ENCODE measurements at places on chromosomes 2 and 18.

DNA sequence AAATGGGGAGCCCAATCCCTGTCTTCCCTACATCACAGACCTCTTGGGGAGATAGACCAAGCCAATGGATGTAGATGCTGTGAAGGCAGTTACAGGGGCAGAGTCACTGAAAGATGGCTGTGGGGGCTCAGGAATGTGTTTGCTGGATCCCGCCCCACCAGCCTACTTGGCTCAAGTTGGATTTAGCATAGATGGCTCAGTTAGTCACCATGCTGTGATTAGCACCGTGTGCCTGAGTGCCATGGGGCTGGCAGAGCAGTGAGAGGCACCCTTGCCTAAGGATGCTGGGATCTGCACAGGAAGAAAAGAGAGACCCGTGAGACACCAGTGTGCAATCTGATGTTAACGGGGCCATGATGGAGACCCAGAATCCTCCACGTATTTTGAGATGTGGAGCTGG is 228.3 kb downstream of the DYSF start:
- DNase-seq, result no peak

- no peak for DNase-seq
These were observed 73.9 kb downstream of the KYNU start for GRCh38 chr2:142951190-142952007.

GRCh38 chr2:231464576-231465540 is 574 bp upstream of the NCL start:
- no peak for DNase-seq

- DNase-seq, result no peak
These were observed 372.2 kb downstream of the DSEL start for GRCh38 chr18:67144329-67144728.

- peak; percentile 38 for DNase-seq
These were observed 73.7 kb upstream of the PIK3C3 start for GRCh38 chr18:41881285-41881684.

- DNase-seq, result no peak
These were observed 488.9 kb downstream of the PLCL1 start for GRCh38 chr2:198293281-198293680.

DNA sequence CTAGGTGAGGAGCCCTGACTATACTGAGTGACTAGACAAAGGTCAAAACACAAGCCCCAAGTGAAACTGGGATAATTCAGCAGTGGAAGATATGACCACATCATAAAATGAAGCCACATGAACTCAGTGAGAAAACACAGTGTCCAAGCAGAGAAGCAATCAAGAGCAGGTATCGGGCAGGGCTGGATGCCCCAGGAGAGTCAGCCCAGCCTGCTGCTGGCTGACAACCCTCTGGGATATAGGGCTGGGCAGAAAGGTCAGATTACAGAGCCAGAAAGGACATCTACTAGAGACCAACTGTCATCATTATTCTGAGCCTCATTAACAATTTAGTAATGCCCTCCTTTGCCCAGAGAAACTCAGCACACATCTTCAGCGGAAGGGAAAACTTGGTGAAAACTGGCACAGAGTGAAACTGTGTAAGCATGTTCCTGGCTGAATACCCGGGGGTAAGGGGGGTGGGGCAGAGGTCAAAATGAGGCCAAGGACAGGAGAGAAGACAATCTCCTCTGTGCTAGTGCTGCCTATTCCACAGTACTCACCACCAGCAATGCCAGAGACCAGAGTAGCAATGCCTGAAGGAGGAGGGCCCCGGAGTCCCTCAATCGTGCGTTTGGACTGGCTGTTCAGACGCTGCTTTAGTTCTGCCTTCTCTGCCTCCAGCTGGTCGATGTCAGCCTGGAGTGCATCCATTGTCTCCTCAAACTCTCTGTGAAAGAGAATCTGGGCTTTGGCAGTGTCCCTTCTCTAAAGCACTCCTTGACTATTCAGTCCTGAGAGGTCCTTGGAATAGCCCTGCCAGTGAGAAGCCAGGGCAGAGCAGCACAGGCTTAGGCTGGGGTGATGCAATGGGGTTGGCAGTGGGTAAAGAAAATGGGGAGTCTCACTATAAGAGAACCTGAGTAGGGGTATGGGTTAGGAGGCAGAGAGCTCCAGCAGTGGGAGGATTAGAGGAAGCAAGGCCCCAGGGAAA is 15.3 kb downstream of the DCTN1 start:
- DNase-seq, result no peak

- no peak for DNase-seq
These were observed 18.1 kb upstream of the SNTG2 start for GRCh38 chr2:932320-933115.

DNA sequence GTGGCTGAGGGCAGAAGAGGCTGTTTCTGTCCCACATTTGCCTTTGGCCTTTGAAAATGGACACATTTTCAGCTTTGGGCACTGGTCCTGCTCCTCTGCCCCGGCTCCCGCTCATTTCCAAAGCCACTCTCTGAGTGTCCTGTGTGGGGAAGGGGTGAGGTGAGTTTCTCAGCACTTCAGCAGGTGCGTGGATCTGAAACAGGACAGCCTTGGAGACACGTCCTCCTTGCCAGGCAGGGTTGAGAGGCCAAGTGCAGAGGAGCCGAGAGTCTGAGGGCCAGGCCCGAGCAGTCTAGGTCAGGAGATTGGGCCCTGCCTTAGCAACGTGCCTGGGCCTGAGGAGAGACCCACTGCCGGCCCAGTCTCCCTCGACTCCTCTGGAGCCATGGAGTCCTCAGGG is 21.9 kb upstream of the ALPI start:
- no peak for DNase-seq

GRCh38 chr2:223797811-223798721 is 39.3 kb downstream of the AP1S3 start:
- no peak for DNase-seq

- DNase-seq, result no peak
These were observed 20.9 kb upstream of the DNMT3A start for GRCh38 chr2:25362434-25363145.

- DNase-seq, result no peak
These were observed 39.2 kb downstream of the GRHL1 start for GRCh38 chr2:9990736-9991135.

GRCh38 chr2:95353613-95354468 is 48.7 kb upstream of the FAHD2A start:
- DNase-seq, result no peak

GRCh38 chr2:11406267-11406957 is 59.5 kb downstream of the E2F6 start:
- no peak for DNase-seq

GRCh38 chr2:37877457-37878315 is 47.4 kb upstream of the RMDN2 start:
- peak; percentile 22 for DNase-seq

DNA sequence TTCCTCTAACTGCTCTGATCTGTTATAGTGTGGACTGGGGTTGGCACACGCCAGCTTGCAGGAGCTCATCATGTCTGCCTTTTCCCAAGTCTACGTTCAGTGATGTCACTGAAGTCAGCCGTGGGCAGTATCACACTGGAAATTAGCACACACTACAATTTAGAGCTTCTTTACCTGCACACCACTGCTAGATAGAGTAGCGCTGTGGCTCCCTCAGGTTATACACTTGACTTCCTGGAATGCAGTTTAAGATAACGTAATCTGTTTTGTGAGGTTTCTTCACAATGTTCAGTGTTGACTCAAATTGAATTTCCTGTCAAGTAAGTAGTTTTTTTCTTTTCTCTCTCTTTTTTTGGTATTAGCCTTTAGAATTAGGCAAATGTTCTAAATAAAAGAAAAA is 487.2 kb downstream of the DCDC2C start:
- no peak for DNase-seq

GRCh38 chr2:107392241-107392704 is 434.4 kb upstream of the RGPD4 start:
- DNase-seq, result no peak

GRCh38 chr2:33250417-33251029 is 225.9 kb upstream of the RASGRP3 start:
- DNase-seq, result no peak

DNA sequence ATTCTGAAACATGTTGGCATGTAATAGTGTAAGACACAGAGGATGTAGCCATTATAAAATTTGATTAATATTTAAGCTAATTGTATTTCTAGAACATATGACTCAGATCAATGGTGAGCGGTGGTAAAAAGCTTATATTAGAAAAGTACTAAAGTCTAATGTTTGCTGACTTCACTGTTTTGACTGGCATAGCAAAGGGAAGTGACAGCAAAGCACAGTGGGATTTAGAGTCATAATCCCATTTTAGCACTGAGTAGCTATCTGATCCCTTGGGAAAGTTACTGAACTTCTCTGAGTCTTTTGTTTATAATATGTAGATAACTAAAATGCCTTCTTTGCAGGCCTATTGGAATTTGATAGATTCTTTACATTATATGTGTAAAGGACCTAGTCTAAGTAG is 60.4 kb downstream of the KIAA1328 start:
- no peak for DNase-seq

DNA sequence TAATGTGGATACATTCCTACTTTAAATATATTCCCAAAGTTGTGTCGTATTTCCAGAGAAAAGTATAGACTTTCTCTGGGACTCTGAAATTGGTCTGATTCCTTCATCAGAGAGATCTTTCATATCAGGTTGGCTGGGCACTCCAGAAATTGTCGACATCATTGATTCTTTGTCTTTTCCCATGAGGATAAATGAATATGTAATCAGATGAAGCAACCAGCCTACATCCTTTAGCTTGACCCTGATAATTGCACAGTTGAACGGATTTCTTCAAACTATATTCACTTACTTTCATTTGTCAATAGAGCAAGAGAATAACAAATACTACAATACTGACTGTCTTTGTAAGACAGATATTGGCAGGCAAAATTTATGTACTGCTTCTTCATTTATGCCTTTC is 680.2 kb upstream of the LRRTM4 start:
- no peak for DNase-seq

DNA sequence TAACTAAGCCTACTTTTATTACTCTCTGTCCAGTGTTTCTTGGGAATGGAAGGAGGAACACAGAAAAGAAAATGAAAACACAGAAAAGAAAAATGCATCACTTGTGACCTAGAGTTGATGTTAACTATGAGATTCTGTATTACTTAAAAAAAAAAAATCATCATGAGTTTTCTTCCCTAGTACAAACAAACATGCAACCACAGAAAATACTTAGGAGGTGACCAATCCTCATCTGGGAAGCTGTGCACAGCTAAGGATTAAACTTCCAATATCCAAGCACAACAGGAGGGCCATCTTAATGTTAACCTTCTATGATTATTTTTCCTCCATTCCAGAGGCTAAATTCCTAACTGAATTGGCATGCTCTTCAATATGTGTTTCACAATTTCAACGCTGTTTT is 1140.4 kb downstream of the LRP1B start:
- DNase-seq, result peak; percentile 82

- DNase-seq, result no peak
These were observed 17.7 kb downstream of the HOXD1 start for GRCh38 chr2:176206136-176206535.

- DNase-seq, result no peak
These were observed 55.8 kb downstream of the ST6GAL2 start for GRCh38 chr2:106830191-106830590.

- no peak for DNase-seq
These were observed 55.1 kb downstream of the RALBP1 start for GRCh38 chr18:9530226-9531009.

DNA sequence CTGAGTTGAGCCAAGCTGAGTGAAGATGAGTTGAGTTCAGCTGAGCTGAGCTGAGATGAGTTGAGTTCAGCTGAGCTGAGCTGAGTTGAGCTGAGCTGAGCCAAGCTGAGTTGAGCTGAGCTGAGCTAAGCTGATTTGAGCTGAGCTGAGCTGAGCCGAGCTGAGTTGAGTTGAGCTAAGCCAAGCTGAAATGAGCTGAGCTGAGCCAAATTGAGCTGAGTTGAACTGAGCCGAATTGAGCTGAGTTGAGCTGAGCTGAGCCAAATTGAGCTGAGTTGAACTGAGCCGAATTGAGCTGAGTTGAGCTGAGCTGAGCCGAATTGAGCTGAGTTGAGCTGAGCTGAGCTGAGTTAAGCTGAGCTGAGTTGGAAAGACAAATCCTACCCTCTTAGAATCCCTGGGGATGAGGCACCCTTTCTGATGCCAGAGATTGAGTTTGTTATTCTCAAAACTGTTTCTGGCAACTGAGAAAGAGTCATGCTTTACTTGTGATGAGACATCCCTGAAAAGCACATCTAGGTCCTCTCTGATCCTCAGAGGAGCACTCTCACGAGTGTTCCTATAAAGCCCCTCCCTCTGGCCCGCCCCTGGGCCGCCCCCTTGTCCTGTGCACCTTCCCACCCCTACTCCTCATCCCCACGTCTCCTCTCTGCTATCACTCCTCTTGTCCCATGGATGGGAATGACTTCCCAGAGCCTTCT is 116.5 kb downstream of the MCFD2 start:
- DNase-seq, result no peak

GRCh38 chr2:217766356-217766755 is 236.4 kb downstream of the TNS1 start:
- DNase-seq, result no peak

DNA sequence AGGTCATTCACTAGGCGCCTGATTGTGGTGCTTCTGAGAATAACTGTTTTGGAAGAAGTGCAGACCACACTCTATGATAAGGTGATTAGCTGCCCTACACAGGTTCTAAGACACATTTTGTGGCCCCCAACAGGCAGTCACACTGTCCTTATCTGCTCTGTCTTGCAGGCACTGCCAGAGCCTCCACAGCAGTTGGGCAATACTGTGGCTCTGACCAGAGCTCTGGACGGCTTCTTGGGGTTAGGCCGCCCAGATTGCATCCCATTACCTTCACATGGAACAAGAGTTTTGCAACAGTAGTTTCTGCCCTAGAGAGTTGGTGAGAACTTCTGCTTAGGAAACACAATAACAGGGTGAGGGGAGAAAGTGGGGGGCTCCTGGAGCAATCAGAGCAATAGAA is 22.7 kb downstream of the RUFY4 start:
- no peak for DNase-seq

- DNase-seq, result no peak
These were observed 291.8 kb downstream of the ICOS start for GRCh38 chr2:204228169-204228886.

DNA sequence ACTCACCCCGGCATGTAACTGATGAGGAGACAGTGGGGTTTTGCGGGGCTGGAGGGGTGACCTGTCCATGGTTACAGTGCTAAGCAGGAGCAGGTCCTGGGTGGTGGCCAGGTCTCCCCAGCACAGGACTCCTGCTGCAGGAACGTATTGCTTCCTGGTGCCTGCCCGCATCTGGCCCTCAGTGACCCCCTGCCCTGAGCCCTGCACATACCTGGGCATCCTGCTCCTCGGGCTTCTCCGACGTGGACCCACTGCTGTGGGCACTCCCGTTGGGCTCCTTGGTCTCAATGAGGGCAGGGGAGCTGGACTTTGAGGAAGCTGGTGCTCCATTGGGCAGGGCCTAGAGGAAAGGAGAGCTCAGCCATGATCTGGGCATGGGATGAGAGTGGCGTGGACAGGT is 43.5 kb downstream of the CENPO start:
- DNase-seq, result no peak

GRCh38 chr2:232497348-232497747 is 9.7 kb upstream of the ECEL1 start:
- no peak for DNase-seq

DNA sequence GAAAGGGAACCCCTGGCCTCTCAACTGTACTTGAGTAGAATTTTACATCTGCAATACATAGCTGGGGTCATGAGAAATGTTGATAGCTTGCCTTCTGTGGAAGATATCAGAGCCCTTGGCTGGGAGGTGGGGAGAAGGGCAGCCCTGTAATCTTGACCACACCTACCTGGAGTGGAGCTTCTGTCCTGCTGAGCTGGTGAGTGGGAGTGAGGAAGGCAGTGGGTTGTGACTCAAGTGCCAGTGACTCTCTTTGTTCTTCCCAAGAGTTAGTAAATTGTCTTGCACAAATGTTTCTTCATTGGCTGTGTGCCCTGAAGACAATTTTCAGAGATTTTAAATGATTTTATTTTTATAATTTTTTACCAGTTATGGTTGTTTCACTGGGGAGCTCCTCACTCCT is 277.3 kb downstream of the MBD5 start:
- DNase-seq, result no peak

- DNase-seq, result no peak
These were observed 55.5 kb downstream of the PRELID3A start for GRCh38 chr18:12463191-12463590.
